Breast epithelium (tissue), 4 donors: ENCODE measurements at places on chromosomes 16 and 17. TPM values are rescaled to one million over a fixed set of nuclear protein-coding genes. Genes with fewer than 3 reads are reported as not detected.
A peak's percentile ranks its signal among the peaks of the same experiment; 100 is the strongest.

GRCh38 chr17:82440991-82441627 is 9.4 kb downstream of the CYBC1 start:
- H3K27me3 ChIP-seq, result no peaks in the 10 kb centered on the region
- no peak for DNase-seq
- no peak overlapping the region for H3K27ac ChIP-seq

DNA sequence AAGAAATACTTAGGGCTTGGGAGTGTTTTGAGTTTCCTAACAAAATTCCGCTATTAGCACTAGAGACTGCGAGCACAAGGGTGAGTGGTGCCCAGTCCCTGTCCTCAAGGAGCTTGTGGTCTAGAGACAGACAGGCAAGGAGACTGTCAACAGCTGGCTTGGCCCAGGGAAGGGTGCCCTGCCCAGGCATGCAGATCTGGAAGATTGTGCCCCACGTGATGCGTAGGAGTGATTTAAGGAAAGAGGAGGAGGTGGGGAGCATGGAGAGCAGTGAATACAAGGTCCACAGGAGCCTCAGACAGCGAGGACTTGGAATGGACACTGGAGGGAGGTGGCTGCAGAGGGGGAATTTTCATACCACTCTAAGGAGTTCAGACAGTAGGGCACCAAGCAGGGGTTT is 25.0 kb downstream of the SCPEP1 start:
- no peak overlapping the region for H3K27ac ChIP-seq
- no peaks in the 10 kb centered on the region for H3K4me1 ChIP-seq
- no peak overlapping the region for H3K4me3 ChIP-seq
- no peaks in the 10 kb centered on the region for H3K27me3 ChIP-seq
- DNase-seq, result no peak
- H3K36me3 ChIP-seq, result no peaks in the 10 kb centered on the region

DNA sequence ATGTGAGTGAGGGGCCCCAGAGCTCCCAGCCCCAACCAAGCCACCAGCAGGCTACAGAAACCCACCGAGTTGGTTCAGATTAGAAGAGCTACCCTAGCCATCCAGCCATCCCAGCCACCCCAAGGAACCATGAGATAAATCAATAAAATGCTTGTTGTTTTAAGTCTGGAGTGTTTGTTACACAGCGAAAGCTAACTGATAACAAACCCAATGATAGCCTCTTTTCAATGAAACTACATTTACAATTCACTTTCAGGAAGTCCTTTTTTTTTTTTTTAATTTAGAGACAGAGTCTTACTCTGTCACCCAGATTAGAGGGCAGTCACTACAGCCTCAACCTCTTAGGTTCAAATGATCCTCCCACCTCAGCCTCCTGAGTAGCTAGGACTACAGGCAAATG is 215.0 kb upstream of the ZFHX3 start:
- H3K36me3 ChIP-seq, result no peaks in the 10 kb centered on the region
- H3K27me3 ChIP-seq, result no peaks in the 10 kb centered on the region
- no peaks in the 10 kb centered on the region for H3K4me1 ChIP-seq

DNA sequence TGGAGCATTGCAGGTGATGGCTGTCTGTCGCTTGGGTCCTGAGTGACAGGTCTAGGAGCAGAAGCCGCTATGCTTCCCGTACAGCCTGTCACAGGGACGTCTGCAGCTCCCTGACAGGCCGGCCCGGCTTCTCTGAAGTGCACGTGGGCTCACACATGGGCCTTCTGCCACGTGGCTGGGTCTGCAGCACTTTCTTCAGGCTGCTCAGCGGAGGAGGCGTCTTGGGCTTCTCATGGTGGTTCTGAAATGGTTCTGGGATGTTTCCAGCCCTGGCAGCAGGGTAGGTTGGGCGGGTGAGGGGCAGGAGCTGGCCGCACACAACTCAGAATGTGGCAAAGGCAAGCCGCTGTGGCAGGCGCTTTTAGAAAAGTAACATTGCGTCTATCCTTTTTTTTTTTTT is 80.3 kb upstream of the ZNF750 start:
- no peak overlapping the region for H3K27ac ChIP-seq
- H3K4me3 ChIP-seq, result no peak overlapping the region
- no peaks in the 10 kb centered on the region for H3K4me1 ChIP-seq
- no peak for DNase-seq

GRCh38 chr16:51180719-51181502 is 29.8 kb upstream of the SALL1 start:
- no peaks in the 10 kb centered on the region for H3K27me3 ChIP-seq
- H3K4me3 ChIP-seq, result no peak overlapping the region
- DNase-seq, result no peak
- no peaks in the 10 kb centered on the region for H3K4me1 ChIP-seq
- H3K36me3 ChIP-seq, result no peaks in the 10 kb centered on the region
- no peak overlapping the region for H3K27ac ChIP-seq

DNA sequence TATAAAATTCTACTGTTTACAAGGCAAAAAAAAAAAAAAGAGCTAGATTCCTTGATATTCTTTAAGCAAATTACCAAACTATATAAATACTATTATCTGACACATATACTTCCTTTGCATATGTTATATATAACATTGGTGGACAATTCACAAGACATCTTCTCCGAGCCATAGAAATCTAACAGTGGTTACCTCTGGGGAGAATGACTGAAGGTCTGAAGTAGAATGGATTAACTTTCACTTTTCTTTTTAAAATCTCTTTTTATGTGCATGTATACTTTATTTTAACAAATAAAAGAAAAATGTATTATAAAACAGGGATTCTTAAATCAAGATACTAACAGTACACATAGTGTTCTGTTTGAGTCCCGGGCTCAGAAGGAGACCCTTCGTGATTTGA is 131.0 kb downstream of the MRTFB start:
- no peak for DNase-seq
- H3K4me1 ChIP-seq, result peaks cover 9% of the 10 kb centered on the region
- peak overlapping the region; percentile 0 for H3K4me3 ChIP-seq
- no peaks in the 10 kb centered on the region for H3K27me3 ChIP-seq
- H3K27ac ChIP-seq, result peak overlapping the region; percentile 50

GRCh38 chr17:43945074-43945829 is 3.0 kb upstream of the PPY start:
- no peak for DNase-seq
- no peaks in the 10 kb centered on the region for H3K4me1 ChIP-seq
- H3K4me3 ChIP-seq, result no peak overlapping the region
- peaks cover 8% of the 10 kb centered on the region for H3K27me3 ChIP-seq
- H3K36me3 ChIP-seq, result no peaks in the 10 kb centered on the region
- no peak overlapping the region for H3K27ac ChIP-seq

- no peaks in the 10 kb centered on the region for H3K27me3 ChIP-seq
- peaks cover 15% of the 10 kb centered on the region for H3K4me1 ChIP-seq
- no peak for DNase-seq
- no peak overlapping the region for H3K27ac ChIP-seq
- no peaks in the 10 kb centered on the region for H3K36me3 ChIP-seq
- H3K4me3 ChIP-seq, result peak overlapping the region; percentile 45
Measured at GRCh38 chr17:8122924-8123694, 797 bp downstream of the HES7 start.

- H3K27me3 ChIP-seq, result no peaks in the 10 kb centered on the region
- no peaks in the 10 kb centered on the region for H3K36me3 ChIP-seq
- H3K4me3 ChIP-seq, result no peak overlapping the region
- peaks cover 20% of the 10 kb centered on the region for H3K4me1 ChIP-seq
- peak overlapping the region; percentile 98 for H3K27ac ChIP-seq
- no peak for DNase-seq
Measured at GRCh38 chr17:78882540-78883088, 20.4 kb downstream of the CEP295NL start.

The PPP1R27 gene
- total RNA-seq, result not detected

The TOM1L1 gene
- 18.4 TPM for total RNA-seq
